ENCODE measurements at places on chromosomes 6 and 20.
A peak's percentile ranks its signal among the peaks of the same experiment; 100 is the strongest.

GRCh38 chr6:67458265-67458664 is 1176.8 kb upstream of the ADGRB3 start:
- no peak for DNase-seq

- no peak for DNase-seq
Observed at GRCh38 chr6:29728875-29729270, 5.6 kb downstream of the HLA-F start.

GRCh38 chr6:44742828-44743372 is 355.4 kb downstream of the CDC5L start:
- DNase-seq, result no peak

DNA sequence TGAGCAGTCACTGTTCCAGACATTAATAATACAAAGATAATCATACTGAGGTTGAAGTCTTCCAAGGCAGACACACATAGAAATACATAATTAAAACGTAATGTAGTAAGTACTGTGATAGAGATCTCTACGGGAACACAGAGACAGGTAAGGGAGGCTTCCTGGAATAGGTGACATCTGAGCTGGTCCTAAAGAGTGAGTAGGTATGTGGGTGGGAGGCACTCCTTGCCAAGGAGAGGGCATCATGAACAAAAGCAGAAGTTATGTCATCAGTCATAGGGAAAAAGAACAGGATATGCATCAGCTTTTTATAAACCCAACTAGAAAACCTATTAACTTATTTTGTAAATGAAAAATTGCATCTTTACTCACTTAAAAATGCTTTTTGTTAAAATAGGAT is 110.0 kb downstream of the MAP7 start:
- peak; percentile 67 for DNase-seq

DNA sequence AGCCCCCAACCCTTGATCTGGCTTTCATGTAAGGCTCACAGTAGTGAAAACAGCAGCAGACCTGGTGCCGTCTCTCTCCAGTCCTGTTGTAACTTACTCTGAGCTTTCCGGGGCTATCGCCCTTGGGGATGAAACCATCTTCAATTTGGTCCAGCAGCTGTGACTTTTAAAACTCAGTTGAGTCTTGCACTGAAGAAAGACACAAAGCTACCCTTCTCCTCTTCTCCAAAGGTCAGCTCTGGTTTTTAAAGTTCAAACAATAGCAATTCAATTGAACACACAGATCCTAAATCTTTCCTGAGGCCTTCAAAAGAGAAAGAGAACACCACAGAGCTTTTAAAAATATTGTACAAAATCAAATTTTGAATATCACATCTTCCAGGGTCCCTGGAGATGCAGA is 83.5 kb downstream of the SNX5 start:
- DNase-seq, result no peak
